Activated CD8-positive, alpha-beta memory T cell treated with anti-CD3 and anti-CD28 coated beads for 4 hours (primary cell): ENCODE measurements at places on chromosomes 12 and 14.

DNA sequence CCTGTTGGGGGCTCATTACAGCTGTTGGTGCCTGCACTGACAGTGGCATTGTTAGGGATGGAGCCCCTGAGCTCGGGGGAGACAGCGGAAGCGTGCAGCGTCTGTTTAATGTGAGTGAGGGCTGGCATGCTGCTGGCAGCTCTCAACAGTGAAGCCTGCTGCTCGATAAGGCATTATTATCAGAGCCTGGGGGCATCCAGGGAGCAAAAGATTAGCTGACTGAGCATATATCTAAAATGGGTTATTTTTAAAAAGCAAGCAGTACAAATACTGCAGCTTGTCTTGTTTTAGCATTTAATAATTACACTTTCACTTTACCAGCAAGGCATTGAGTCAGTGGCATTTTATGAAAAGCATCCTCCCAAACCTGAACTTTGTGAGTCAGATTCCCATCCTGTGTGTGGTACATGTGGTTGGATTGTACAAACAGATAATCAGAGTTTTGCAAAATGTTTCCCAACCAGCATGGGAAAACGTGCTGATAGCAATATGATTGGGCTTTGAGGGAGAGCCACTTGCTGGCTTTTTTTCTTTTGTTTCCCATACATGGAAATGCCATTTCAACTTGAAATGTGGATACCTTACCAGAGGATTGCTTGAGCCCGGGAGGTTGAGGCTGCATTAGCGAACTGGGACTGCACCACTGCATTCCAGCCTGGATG lies 150.8 kb downstream of the PRKCH start:
- DNase-seq, result no peak

DNA sequence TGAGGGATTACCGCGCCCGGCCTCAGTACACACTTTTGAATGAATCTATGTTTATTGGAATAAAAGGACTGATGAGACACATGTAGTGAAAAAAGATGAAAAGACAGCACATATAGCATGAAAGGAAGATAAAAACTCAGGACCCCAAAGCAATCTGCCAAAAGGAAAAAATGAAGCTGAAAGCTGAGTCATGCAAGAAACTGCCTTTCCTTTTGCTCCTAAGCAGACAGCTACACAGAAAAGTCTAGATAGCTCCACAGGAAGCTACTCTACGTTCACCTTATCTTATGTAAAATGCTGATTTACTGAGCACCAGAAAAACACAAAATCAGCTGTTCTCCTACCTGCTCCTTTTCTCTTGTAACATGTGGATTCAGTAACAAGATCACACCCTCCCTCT lies 128.4 kb downstream of the NTF3 start:
- DNase-seq, result no peak

- DNase-seq, result no peak
Observed at GRCh38 chr14:53606203-53606602, 350.4 kb downstream of the BMP4 start.

- no peak for DNase-seq
Observed at GRCh38 chr12:15496738-15497137, 174.4 kb downstream of the PTPRO start.

DNA sequence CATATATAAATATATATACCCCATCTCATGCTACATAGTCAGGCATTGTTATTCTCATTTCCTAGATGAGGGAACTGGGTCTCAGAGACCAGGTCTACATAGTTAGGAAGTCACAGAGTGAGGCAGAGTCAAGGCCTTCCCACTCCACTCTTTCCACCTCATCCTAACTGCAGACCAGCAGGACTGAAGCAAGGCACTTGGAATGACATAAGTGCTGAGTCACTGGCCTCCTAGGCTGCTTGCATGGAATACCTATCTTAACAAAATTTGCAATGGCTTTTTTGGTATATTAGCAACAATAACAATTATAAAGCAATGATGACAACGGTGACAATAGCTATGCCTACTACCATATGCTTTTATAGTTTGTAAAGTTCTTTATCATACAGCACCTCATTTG lies 5.4 kb upstream of the ANO4 start:
- DNase-seq, result no peak

- peak; percentile 4 for DNase-seq
Observed at GRCh38 chr12:2944401-2945047, 14.7 kb upstream of the TEAD4 start.

GRCh38 chr14:87049950-87050349 lies 943.0 kb downstream of the GALC start:
- no peak for DNase-seq

GRCh38 chr12:26435069-26435404 lies 239.7 kb downstream of the SSPN start:
- no peak for DNase-seq

GRCh38 chr12:113201187-113202177 lies 16.0 kb downstream of the RITA1 start:
- no peak for DNase-seq

DNA sequence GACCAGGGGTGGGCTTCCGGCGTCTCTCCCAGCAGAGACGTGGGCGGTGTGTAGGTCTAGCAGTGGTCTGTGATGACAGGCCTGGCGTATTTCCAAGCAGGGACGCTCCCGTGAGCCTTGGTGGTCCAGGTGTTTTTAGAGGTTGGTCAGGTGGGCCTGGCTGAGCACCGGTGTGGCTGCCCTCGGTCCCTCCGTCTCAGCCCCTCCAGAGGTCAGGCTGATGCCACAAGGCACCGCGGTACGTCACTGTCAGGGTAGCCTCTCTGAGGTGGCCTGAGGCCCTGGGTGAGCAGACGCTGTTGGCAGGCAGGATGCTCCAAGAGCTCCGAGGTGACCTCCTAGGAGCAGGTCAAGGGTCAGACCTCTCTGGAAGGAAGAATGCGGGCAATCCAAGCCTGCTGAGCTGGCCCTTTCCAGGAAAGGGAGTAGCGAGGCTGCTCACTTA lies 13.6 kb downstream of the MTA1 start:
- DNase-seq, result no peak

DNA sequence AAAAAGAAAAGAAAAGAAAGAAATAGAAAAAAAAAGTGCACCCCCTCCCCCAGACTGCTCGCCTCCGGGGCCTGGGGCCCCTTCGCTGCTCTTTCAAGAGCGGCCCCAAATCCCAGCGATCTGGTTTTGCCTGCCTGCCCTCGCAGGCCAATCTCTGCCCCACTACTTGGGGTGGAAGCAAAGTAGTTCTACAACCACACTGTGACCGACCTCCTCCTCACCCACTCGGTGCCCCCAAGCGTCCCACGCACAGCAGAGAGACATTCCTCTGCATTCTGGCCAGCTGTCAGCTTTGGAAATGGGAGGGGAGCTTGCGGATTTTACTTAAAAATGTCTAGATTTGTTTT lies 2.4 kb upstream of the TBX3 start:
- DNase-seq, result no peak
